ENCODE measurements at places on chromosomes 7 and 10.
A peak's percentile ranks its signal among the peaks of the same experiment; 100 is the strongest.

- no peak for DNase-seq
Observed at GRCh38 chr10:34078745-34079470, 736.2 kb downstream of the PARD3 start.

DNA sequence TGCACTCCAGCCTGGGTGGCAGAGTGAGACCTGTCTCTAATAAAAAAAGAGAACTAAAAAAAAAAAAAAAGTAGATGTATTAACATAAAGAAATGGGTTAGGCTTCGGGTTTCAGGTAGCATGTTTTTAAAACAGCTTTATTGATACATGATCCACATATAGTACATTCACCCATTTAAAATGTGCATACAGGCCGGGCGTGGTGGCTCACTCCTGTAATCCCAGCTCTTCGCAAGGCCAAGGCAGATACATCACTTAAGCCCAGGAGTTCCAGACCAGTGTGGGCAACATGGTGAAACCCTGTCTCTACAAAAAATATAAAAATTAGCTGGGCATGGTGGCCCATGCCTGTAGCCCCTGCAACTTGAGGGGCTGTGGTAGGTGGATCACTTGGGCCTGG lies 39.5 kb downstream of the SNX10 start:
- DNase-seq = no peak

DNA sequence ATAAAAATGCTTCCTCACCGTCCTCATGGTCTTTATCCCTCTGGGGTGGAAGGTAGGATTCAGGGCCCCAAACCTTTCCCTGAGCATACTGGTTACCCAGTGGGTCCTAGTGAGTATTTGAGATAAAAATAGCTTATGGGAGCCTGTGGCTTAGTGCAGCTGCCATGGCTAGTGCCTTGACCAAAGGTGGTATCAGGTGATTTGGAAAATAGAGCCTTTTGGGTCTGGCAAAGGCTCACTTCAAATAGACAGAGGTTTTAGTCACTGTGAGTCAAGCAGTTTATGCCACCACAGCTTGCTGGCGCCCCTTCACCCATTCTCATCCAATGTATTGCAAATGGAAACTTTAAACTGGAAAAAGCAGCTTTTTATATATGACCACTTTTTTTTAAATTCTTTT lies 30.4 kb downstream of the PLAU start:
- no peak for DNase-seq

- no peak for DNase-seq
Observed at GRCh38 chr7:122881324-122881723, 4.9 kb downstream of the CADPS2 start.

DNA sequence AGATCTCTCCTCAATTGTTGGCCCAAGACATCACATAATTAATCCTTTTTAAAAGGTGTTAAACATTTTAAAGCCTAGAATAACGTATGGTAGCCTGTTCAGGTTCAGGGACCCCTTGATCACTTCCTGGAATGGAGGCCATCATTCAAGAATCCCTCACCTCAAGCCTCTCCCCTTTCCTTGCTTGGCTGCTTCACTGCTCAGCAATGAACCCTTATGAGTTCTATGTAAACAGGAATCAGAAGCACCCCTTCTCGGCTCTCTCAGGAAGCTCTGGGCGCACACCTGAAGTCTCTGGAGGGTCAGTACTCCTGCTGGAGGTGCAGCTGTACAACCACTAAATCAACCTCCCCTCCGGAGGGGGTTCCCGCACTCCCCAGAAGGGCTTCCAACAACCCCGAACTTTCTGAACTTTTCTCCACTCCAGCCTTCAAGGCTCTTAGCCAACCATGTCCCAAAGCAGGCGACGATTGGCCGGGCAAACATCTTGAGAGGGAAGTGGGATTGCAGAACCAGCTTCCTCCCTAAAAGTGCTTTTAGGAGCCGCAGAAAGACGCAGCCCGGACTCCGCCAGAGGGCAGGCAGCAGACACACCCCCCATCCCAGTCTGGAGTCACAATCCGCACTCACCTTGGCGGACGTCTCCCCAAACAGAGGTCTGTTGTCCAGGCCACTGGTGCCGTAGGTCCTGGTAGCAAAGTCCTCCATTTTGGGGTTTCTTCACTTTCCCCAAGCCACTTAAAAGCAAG lies 562 bp downstream of the TMEM243 start:
- DNase-seq = peak; percentile 42

GRCh38 chr10:3813986-3814837 lies 29.2 kb upstream of the KLF6 start:
- no peak for DNase-seq

DNA sequence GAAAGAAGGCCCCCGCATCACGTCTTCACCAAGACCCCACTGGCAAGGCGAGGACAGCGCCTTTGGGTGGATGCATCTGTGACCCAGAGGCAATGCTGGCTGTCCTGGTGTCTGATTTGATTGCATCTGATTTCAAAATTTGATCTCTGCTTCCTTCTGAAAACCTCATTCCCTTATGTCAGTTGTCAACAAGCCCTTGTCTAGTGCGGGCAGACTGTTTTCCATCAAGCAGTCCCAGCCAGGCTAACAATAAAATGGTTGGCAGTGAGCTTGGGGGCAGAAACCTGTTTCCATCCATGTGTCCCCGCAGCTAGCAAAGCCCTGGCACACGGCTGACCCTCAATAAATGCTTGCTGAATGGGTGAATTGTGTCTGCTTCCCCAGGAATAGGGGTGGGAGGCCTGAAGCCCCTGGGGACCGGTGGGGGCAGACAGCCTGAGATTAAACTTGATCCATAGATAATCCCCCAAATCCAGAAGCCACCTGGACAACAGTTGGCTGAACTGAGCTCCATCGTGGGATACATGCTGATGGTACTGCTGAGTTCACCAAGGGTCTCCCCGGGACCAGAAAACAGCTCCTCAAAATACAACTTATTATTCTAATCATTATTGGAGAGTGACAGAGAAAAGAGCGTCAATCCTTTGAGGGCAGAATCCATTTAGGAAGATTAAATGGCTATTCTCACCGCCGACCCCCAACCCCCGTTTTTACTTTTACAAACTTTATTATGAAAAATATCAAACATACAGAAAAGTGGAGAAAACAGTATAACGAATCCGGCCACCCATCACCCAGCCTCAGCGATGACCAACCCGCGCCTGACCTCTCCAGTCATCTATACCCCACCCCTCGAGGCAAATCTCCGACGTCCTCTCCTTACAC lies 912 bp upstream of the DUSP5 start:
- no peak for DNase-seq

DNA sequence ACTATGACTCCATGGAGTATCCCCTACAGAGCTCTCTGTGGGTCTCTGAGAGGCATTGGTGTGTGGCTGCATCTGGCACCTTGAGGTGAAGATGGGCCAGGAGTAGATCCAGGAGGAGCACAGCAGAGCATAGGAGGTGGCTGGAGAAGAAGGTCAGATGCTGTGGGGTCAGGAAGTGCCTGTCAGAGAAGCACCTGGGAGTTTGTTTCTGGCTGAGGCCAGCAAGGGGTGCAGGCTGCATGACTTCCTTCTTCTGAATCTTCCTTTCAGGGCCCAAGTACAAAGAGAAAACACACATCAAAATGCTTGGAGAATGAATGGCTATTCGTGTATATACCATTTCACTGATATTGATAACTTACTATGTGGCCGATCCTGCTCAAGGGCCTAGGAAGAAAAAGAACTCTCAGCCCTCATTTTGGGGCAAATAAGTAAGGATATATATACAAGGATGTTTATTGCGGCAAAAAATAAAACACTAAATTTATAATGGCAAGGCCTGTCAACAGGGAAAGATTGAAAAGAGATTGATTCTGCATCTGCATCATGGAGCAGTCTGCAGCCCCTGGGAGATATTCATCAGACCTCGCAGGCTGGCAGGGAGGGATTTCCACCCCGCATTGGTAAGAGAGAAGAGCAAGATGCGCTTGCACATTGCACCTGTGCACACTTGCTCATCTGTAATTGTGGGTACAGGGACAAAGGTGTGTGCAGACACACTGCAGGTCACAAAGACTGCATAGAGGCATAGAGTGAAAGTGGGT lies 39.2 kb downstream of the PTPRE start:
- DNase-seq = no peak

DNA sequence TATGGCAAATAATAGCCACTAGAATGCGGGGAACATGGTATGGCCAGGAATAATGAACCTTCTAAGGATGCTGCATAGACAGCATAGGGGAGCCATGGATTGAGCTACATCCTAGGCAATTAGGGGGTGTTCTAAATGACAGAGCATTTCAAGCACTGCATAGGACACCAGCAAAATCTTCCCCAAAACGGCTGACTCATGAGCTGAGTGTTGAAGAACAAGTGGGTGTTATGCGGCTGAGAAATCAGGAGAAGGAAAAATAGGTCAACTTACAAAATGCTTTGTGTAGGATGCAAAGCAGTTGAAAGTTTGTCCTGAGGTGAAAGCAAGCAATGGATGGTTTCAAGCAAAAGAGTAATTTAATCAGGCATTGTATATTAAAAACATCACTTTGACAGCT lies 1023.5 kb upstream of the C7orf33 start:
- no peak for DNase-seq

DNA sequence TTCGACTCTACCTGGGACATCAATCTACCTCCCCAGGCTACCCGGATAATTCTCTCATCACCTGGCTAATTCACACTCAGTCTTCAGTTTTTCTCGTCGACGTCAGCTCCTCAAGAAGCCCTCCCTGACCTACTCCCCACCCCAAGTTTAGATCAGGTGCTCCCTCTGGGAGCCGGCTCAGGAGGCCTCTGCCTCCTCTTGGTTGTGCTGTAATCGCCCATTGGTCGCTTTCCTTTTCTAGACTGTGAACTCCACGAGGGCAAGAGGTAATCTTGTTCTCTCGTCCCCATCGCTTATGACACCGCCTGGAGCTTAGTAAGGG lies 461 bp upstream of the WIPF3 start:
- DNase-seq = no peak

DNA sequence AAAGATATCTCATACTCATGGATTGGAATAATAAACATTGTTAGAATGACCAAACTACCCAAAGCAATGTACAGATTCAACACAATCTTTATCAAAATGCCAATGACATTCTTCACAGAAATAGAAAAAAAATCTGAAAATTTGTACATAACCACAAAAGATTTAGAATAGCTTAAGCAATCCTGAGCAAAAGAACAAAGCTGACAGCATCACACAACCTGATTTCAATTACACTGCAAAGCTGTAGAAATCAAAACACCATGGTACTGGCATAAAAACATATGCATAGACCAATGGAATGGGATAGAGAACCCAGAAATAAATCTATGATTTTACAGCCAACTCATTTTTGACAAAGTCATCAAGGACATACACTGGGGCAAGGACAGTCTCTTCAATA lies 130.0 kb upstream of the TMEM72 start:
- DNase-seq = no peak

DNA sequence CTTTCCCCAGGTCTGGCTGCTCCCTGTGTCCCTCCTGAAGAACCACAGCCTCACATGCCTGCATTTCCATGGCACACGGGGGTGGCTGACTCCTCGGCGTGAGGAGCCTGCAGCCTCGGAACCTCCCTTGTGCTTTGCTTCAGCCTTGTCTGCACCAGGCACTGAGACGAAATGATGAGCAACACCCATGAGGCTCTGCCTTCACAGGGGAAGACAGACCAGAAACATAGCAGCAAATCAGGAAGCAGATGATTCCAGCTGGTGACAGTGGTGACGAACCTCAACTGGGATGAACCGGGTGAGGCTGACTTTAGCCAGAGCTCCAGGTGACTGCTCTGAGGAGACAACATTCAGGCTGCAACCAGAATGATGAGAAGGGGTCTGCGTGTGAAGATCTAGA lies 84.5 kb upstream of the SMNDC1 start:
- DNase-seq = no peak

- no peak for DNase-seq
Observed at GRCh38 chr7:49125246-49125645, 200.9 kb downstream of the CDC14C start.

- no peak for DNase-seq
Observed at GRCh38 chr7:151312831-151313809, 28.5 kb upstream of the NUB1 start.

- DNase-seq = no peak
Observed at GRCh38 chr7:151724920-151725584, 151.9 kb downstream of the PRKAG2 start.

DNA sequence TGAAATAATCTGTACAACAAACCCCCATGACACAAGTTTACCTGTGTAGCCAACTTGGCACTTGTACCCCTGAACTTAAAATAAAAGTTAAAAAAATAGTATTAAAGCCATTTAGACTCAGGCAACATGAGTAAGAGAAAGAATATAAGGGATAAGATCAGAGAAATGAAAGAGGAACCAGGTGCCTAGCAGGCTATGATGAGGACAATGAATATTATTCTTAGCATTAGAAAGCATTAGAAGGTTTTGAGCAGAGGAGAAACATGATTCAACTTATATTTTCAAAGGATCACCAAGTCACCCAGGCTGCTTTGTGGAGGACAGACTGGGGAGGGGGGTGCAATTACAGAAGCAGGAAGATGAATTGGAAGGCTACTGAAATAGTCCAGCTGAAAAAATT lies 48.1 kb upstream of the TES start:
- DNase-seq = no peak

- DNase-seq = no peak
Observed at GRCh38 chr7:54860003-54860775, 101.2 kb upstream of the SEC61G start.

GRCh38 chr10:86648704-86649427 lies 5.5 kb upstream of the OPN4 start:
- DNase-seq = no peak

DNA sequence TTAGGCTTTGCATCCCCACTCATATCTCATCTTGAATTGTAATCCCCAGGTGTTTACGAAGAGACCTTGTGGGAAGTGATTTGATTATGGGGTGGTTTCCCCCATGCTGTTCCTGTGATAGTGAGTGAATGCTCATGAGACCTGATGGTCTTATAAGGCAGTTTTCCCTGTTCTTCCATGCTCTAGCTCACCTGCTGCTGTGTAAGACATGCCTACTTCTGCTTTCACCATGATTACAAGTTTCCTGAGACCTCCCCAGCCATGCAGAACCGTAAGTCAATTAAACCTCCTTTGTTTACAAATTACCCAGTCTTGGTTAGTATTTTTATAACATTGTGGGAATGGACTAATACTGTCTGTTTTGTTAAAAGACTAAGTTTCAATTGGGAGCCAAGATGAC lies 35.3 kb upstream of the ZNF92 start:
- no peak for DNase-seq

DNA sequence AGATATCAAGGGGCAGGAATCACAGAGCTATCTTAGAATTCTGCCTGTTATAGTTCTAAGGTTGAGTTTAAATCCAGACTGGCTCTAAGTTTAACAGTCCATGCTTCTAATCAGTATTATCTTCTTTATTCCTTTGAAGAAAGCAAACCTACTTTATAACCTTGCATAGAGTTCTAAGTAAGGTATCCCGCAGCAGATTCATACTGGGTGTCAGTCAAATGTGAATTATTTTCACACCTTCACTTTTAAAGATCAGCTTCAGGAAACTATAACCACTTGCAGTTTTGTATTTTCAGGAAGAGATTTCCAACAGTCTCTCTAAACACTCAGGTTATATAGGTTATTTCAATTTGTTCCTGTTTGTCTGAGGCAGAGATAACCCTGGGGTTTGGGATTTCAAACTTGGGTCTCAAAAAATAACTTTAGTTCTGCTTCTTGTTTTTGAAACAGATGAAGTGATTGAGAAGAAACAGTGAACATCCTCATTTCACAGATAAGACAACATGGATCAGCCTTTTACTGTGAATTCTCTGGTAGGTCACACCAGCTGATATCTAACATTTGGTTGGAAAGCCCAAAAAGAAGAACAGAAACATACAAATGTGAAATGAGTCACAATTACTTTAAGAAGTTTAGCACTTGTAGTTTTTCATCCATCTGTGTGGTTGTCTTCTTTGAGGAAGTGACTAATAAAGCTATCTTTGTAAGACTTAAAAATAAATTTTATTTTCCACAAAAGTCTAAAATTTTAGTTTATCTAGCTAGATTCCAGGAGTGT lies 21.4 kb downstream of the STAMBPL1 start:
- peak; percentile 69 for DNase-seq

- peak; percentile 12 for DNase-seq
Observed at GRCh38 chr7:104267701-104268368, 60.0 kb upstream of the ORC5 start.

Measured in activated CD4-positive, alpha-beta T cell treated with anti-CD3 and anti-CD28 coated beads, Interleukin-2, Interleukin-6, amounts not matched to agents 100 ng/mL and 50 ng/mL, durations not matched to agents 16 hours and 8 hours (primary cell).